ENCODE measurements at places on chromosomes 2 and 18.

DNA sequence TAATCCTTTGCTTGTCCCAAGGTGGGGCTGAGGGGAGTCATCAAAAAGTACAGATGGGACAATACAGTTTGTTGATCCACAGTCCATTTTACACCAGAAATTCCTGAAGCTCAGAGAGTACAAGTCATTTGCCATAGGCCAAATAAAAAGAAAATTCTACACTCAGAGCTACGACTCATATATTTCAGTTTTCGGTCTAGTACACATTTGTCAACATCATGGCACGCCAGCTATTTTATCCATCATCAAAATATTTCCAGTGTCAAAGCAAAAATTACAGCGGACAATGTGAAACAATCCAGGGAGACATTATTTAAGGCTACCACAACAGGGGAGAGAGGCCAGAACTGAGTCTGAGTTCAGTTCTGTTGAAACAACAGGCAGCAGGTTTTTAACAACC, 587.5 kb upstream of the DSEL start:
- no peak for DNase-seq

- DNase-seq = no peak
Observed at GRCh38 chr2:234394450-234394849, 102.4 kb downstream of the ARL4C start.

DNA sequence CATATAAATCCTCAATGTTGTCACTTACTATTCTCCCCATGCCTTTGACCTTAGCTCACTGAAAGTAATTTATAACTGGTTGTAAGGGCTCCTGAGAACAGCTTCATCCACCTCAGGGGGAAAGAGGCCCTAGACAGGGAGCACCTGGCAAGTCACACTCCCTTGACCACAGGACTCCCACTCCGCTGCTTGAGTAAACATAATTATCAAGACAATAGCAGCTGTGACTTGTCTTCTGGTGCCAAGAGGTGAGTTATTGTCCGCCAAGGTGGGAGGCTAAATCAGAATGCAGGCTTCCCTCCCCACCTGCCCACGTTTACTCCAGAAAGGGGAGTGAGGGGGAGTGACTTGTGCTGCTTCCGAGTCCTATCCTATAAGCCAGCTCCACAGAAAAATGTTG, 230.6 kb upstream of the LRATD1 start:
- DNase-seq = no peak

GRCh38 chr2:57370882-57371585, 675.6 kb upstream of the VRK2 start:
- DNase-seq = no peak

DNA sequence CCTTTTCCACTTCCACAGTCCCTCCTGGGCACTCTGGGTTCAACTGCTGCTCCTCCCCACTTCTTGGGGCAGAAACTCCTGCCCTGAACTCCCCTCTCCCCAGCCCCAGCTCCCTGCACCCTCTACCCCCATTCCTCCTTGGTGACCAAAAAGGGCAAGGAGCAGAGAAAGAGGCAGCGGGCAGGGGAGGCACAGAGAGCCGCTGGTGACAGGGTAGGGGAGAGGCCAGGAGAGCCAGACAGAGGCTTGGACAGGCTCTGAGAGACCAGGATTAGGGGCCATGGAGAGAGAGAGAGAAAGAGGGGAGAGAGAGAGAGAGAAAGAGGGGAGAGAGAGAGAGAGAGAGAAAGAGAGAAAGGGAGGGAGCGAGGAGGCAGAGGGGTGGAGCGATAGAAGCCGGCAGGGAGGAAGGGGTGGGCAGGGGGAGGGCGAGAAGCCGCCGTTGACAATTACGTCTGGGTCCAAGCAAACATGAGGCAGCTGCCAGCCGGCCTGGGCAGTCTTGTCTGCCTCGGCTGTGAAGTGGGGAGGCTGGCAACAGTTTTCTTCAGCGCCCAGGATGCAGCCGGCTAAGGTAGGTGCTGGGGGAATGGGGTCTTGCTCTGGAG, at the start of gene KCNIP3:
Gene KCNIP3, plus strand, starts transcription at position 468 of the 608 bp plus-strand sequence. Its CDS starts 92 bp downstream, at position 560.
- no peak for DNase-seq

All from NCI-H446 treated with DMSO at 0.1 percent for 48 hours (cell line).